ENCODE measurements at places on chromosomes 11 and 22.

DNA sequence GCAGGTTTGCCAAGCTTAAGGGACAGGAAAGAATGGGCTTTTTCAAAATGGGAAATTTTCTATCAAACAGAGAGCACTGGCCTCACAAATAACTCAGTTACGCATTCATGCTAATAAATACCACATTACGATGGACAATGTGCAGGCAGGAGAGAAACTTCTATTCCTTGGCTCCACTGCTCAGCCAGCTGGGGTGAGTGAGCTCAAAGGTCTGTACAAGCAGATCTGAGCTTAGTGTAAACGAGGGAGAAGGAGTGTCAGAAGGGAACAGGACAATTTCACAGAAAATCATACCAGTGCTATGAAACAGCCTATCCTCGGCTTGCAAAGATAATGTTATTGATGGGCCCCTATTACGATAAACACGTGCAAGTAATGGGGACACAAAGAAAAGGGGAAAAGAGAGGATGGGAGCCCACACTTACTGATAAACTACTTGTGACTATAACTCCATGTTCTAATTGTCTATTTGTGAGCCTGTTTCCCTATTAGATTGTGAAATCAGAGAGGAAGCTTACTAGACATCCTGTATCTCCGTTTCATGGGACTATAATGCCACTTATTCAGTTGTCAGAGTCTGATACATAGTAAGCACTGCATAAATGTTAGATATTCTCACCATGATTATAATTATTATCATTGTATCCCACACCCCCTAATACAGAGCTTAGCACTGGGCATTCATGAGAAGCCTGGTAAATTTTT, 46.3 kb downstream of the AMOTL1 start:
- no peak for DNase-seq

DNA sequence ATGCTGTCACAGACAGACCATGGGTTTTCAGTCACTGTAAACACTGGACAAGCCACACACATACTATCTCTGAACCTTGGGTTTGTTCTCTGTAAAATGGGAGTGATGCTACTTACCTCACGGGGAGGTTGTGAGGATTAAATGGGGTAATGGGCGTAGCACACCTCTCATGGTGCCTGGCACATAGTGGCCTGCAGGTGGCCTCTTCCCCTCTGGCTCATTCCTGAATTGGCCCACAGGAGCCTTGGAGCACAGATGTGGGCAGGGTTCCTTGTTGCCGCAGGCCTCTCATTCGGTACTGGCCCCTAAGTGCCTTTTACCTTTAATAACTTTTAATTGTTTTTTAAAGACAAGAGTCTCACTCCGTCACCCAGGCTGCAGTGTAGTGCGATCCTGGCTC, 11.7 kb downstream of the MICAL2 start:
- DNase-seq = no peak

- no peak for DNase-seq
Observed at GRCh38 chr11:65886826-65887722, 1.2 kb downstream of the FIBP start.

DNA sequence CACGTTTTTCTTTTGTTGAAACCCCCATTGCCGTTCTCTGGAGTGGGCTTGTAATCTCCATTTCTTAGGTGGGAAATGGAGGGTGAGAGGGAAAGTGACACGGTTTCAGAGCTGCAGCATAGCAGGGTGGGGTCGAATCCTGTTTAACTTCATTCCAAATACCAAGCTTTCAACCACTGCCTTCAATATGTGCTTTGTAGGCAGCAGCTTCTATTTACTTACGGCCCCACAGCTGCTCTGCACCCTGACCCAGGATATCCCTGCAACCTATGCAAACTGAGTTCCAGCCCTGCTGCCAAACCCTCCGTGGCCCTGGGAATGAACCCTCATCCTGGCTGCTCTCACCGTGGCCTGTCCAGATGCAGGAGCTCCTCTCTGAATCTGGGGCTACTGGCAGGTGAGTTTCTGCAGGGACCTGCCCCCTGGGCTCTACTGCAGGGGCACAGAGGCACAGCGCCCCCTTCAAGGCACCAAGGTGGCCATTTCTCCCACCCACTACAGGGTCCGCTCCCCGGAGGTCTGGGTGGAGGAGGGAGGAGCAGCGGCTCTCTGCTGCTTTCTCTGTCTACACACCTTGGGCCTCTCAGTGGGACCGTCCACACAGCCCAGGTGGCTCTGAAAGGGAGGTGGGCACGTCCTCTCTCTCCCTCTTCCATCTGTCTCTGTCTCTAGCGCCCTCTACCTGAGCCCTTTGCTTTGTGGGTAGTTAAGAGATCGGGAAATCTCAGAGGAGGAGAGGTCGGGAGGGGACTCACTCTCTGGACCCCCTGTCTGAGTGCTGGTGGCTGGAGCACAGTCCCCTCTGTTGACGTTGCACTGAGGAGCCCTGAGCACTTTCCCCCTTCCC, 279.1 kb downstream of the BRD1 start:
- DNase-seq = no peak

GRCh38 chr11:9386901-9387300, 2.4 kb downstream of the IPO7 start:
- no peak for DNase-seq

DNA sequence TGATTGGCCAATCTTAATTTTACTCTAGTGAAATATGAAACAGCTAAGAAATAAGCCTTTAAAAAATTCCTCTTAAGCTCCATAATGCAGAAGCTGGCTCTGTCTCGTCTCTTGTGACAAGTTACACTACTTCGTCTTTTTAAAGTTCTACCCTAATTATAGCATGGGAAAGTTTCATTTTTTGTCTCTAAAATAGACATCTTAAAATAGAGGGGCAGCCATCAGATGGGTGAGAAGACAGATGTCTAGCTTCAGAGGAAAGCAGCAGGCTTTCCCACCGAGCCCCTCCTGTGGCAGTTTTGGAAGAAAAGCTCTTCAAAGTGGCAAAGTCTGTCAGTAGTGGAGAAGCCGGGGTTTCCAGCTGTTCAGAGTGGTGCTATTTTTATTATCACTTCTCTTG, 39.5 kb downstream of the XRRA1 start:
- no peak for DNase-seq

- no peak for DNase-seq
Observed at GRCh38 chr11:46951864-46952263, 15.3 kb downstream of the CSTPP1 start.

DNA sequence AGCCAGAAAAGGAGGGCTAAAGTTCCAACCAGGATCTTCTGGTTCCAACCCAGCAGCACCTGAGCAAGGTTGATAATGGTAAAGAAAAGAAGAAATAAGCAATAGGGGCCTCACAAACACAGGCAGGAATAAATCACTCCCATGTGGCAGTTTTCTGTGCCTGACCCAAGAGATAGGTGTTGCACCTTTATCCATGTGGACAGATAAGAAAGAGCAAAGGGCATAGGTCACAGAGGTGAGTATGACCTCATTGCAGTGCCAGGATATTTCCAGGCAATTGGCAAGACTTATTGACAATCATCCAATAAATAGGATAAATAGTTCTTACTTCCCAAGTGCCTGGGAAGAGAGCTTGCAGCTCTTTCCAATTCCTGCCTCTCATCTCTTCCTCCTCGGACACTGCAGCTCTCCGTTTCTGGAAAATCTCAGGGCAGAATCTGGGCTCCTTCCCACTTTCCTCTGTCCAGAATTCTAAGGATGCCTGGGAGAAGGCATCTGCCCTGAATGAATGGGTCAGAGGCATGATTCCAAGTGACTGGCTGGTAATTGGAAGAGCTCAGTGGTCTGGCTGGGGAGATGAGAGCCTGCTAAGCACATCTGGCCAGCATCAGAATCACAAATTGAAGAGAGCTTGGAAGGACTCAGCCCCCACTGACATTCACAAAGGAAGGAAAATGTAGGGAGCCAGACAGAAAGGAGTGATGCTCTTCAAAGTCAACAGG, 14.5 kb upstream of the LRRC55 start:
- no peak for DNase-seq

- no peak for DNase-seq
Observed at GRCh38 chr22:25762147-25762546, 20.2 kb downstream of the MYO18B start.

GRCh38 chr11:78354408-78355308, 63.0 kb downstream of the GAB2 start:
- no peak for DNase-seq
